A549 treated with dexamethasone at 1 μM for 4 hours (cell line): ENCODE measurements at places on chromosomes 16 and 17. TPM values are rescaled to one million over a fixed set of nuclear protein-coding genes. Genes with fewer than 3 reads are reported as not detected.

Gene GAN
- 2.3 to 4.6 TPM (median 3.2 TPM) in 5 replicates for total RNA-seq

Gene MYH8
- 0.02 TPM in 1 of 5 replicates, not detected in the others for total RNA-seq

Gene POLR2A
- 49.1 to 95.5 TPM (median 91.3 TPM) in 5 replicates for total RNA-seq

Gene TBX2
- total RNA-seq, result 3.2 to 5.7 TPM (median 4.8 TPM) in 5 replicates

Gene KRT33B
- not detected in 5 replicates for total RNA-seq

Gene NPIPB6
- 1.5 to 2.3 TPM (median 1.6 TPM) in 5 replicates for total RNA-seq

Gene SNRNP25
- total RNA-seq, result 58.5 to 66.5 TPM (median 63.1 TPM) in 5 replicates

Gene HOXB6
- total RNA-seq, result 2.5 to 5.9 TPM (median 4.8 TPM) in 5 replicates

Gene C16orf46
- 0.34 to 0.96 TPM (median 0.54 TPM) in 5 replicates for total RNA-seq

Gene CCL1
- not detected in 5 replicates for total RNA-seq

Gene HSPB9
- total RNA-seq, result not detected in 5 replicates

Gene RGS9
- total RNA-seq, result 6.3 to 8.0 TPM (median 7.0 TPM) in 5 replicates

Gene KRT27
- 0.18 TPM in 1 of 5 replicates, not detected in the others for total RNA-seq

Gene GJD3
- 0.40 to 0.76 TPM (median 0.71 TPM) in 5 replicates for total RNA-seq

Gene FA2H
- 33.9 to 39.3 TPM (median 36.9 TPM) in 5 replicates for total RNA-seq

Gene CDRT15L2
- not detected in 5 replicates for total RNA-seq

Gene CLEC10A
- not detected in 5 replicates for total RNA-seq

Gene MILR1
- total RNA-seq, result 0.89 to 1.8 TPM (median 1.6 TPM) in 5 replicates

Gene PDXDC1
- total RNA-seq, result 61.8 to 77.1 TPM (median 73.1 TPM) in 5 replicates

Gene TEX14
- total RNA-seq, result 0.11 to 0.49 TPM (median 0.28 TPM) in 5 replicates

Gene SLC5A11
- total RNA-seq, result 0.23 to 0.52 TPM (median 0.27 TPM) in 5 replicates

Gene FOXN1
- total RNA-seq, result 0.02 to 0.03 TPM (median 0.02 TPM) in 3 of 5 replicates, not detected in the others

Gene BLTP2
- total RNA-seq, result 58.8 to 74.2 TPM (median 69.1 TPM) in 5 replicates

Gene MEOX1
- total RNA-seq, result not detected in 5 replicates

Gene FMNL1
- total RNA-seq, result 22.1 to 35.1 TPM (median 33.5 TPM) in 5 replicates

Gene KRT9
- total RNA-seq, result not detected in 5 replicates

Gene TEDC2
- total RNA-seq, result 13.0 to 19.3 TPM (median 17.4 TPM) in 5 replicates

Gene TP53TG3
- 0.24 to 0.74 TPM (median 0.35 TPM) in 5 replicates for total RNA-seq

Gene ABCC11
- total RNA-seq, result 0.11 to 0.21 TPM (median 0.14 TPM) in 4 of 5 replicates, not detected in the other

Gene C16orf92
- not detected in 5 replicates for total RNA-seq

Gene ARSG
- total RNA-seq, result 1.2 to 2.0 TPM (median 1.5 TPM) in 5 replicates

Gene GP2
- 0.13 TPM in 1 of 5 replicates, not detected in the others for total RNA-seq

Gene EXOSC6
- total RNA-seq, result 13.8 to 17.1 TPM (median 15.7 TPM) in 5 replicates

Gene RASL10B
- total RNA-seq, result 0.15 to 0.37 TPM (median 0.20 TPM) in 5 replicates

Gene SLC47A1
- total RNA-seq, result 20.1 to 23.7 TPM (median 22.6 TPM) in 5 replicates

Gene BCO1
- total RNA-seq, result 0.67 to 1.4 TPM (median 0.98 TPM) in 5 replicates

Gene IGFBP4
- 2,073 to 3,040 TPM (median 2,640 TPM) in 5 replicates for total RNA-seq
